Peyer's patch (tissue), 4 donors: ENCODE measurements at places on chromosomes 11 and 22. TPM values are rescaled to one million over a fixed set of nuclear protein-coding genes. Genes with fewer than 3 reads are reported as not detected.

FOLR3 gene
- total RNA-seq = not detected

- no peak overlapping the region for H3K27ac ChIP-seq
- no peak overlapping the region for H3K4me3 ChIP-seq
- H3K4me1 ChIP-seq = no peaks in the 10 kb centered on the region
- no peaks in the 10 kb centered on the region for H3K36me3 ChIP-seq
Observed at GRCh38 chr11:129968591-129969419, 33.8 kb downstream of the PRDM10 start.

DNA sequence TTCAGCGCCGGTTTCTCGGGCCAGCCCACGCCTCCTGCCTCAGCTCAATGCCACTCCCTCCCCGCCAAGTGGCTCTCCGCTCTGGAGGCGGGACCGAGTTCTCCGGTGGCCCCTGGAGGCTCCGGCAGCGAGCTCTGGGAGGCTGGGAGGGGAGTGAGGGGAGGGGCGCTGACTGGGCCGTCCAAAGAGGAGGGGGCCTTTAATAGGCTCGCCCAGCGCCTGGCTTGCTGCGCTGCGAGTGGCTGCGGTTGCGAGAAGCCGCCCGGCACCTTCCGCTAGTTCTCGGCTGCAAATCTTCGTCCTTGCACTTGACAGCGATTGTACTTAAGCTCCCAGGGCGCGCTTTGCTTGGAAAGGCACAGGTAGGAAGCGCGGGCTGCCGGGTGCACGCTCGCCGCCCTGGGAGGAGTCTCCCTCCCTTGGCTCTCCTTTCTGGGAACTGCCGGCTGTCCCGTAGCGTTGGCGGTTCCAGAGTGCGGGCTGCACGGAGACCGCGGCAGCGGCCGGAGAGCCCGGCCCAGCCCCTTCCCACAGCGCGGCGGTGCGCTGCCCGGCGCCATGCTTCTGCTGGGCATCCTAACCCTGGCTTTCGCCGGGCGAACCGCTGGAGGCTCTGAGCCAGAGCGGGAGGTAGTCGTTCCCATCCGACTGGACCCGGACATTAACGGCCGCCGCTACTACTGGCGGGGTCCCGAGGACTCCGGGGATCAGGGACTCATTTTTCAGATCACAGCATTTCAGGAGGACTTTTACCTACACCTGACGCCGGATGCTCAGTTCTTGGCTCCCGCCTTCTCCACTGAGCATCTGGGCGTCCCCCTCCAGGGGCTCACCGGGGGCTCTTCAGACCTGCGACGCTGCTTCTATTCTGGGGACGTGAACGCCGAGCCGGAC lies at the start of gene ADAMTS15:
Gene ADAMTS15, plus strand, starts transcription at position 230 of the 894 bp plus-strand sequence. Its CDS starts 329 bp downstream, at position 559.
- H3K4me1 ChIP-seq = peaks cover 7% of the 10 kb centered on the region
- H3K4me3 ChIP-seq = peak within 1 kb of the TSS; percentile 58
- peak within 1 kb of the TSS; percentile 66 for H3K27ac ChIP-seq
- no peaks in the 10 kb centered on the region for H3K27me3 ChIP-seq
- DNase-seq = peak; percentile 80

DNA sequence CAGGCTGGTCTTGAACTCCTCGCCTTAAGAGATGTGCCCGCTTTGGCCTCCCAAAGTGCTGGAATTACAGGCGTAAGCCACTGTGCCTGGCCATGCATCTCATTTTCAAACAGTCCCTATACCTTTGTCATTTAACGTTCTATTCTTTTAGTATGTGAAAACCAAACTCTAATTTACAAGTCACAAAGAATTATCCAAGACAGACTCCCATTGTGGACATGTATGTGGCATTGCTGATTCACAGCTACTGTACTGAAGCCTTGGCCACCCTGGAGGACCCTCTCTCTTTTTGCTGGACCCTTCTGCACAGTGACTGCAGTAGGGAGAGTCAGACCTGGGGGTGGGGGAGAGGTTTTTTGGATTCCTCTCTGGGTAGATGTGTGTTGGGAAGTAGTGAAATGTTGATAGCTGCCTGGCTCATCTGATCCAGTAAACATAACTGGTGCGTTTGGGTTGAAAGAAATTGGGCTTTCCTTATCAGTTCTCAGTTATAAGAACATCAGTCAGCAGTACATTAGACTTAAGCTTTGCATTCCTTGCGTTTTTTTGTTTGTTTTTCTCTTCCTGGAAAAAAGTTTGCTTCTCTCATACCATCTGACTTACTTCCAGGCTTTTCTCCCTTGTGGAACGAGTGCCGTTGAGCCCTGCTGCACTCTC lies 65.9 kb downstream of the MED15 start:
- H3K27me3 ChIP-seq = no peaks in the 10 kb centered on the region
- H3K4me3 ChIP-seq = no peak overlapping the region
- H3K4me1 ChIP-seq = no peaks in the 10 kb centered on the region
- peaks cover 96% of the 10 kb centered on the region for H3K36me3 ChIP-seq

DNA sequence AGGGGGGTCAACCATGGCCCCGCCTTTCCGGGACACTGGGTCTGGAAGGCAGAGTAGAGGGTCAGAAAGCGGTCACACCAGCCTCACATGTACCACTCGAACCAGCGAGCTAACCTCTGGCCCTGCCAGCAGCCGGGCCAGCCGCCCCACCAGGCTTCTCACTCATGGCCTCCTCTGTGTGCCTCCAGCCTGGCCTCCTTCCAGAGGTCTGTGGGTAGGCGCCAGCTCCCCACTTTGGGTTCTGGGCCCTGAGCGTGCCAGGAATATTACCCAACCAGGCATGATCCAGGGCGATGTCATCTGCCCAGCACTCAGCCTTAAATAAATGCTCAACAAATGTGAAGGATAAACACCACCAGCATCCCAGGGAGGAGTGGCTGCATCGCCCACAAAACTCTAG lies 5.8 kb downstream of the SCUBE1 start:
- H3K27ac ChIP-seq = no peak overlapping the region
- peaks cover 4% of the 10 kb centered on the region for H3K4me1 ChIP-seq
- DNase-seq = no peak

DNA sequence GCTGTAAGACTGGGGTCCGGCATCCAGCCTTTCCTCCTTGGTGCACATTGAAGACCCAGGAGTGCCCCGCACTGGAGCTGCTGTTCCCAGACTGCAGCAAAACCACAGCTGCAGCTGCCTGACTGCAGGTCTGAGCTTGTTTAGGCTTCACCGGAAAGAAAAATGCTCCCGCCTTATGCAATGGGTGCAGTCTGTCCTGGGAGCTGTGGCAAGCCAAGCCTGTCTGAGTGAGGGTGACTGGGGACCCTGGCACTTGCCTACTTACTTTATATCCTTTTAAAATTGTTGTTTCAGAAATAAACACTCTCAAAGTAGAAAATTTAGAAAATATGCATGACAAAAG lies 23.3 kb upstream of the CD44 start:
- no peaks in the 10 kb centered on the region for H3K27me3 ChIP-seq
- H3K27ac ChIP-seq = peak overlapping the region; percentile 27
- DNase-seq = no peak
- H3K4me1 ChIP-seq = no peaks in the 10 kb centered on the region
- no peak overlapping the region for H3K4me3 ChIP-seq
- no peaks in the 10 kb centered on the region for H3K36me3 ChIP-seq

SLC15A3 gene
- 3.7 TPM for total RNA-seq

GRCh38 chr11:74620531-74620930 lies 28.1 kb downstream of the POLD3 start:
- no peak overlapping the region for H3K4me3 ChIP-seq
- no peak overlapping the region for H3K27ac ChIP-seq
- H3K36me3 ChIP-seq = peaks cover 45% of the 10 kb centered on the region
- no peaks in the 10 kb centered on the region for H3K4me1 ChIP-seq
- no peak for DNase-seq

- no peaks in the 10 kb centered on the region for H3K4me1 ChIP-seq
- DNase-seq = no peak
- no peaks in the 10 kb centered on the region for H3K36me3 ChIP-seq
- no peak overlapping the region for H3K4me3 ChIP-seq
- no peak overlapping the region for H3K27ac ChIP-seq
Observed at GRCh38 chr11:31424652-31425051, 55.0 kb downstream of the DNAJC24 start.

GRCh38 chr11:18111005-18111404 lies 5.1 kb upstream of the SAAL1 start:
- H3K36me3 ChIP-seq = no peaks in the 10 kb centered on the region
- no peaks in the 10 kb centered on the region for H3K27me3 ChIP-seq
- no peaks in the 10 kb centered on the region for H3K4me1 ChIP-seq
- no peak overlapping the region for H3K4me3 ChIP-seq
- DNase-seq = no peak

- H3K27me3 ChIP-seq = no peaks in the 10 kb centered on the region
- H3K36me3 ChIP-seq = peaks cover 35% of the 10 kb centered on the region
- no peaks in the 10 kb centered on the region for H3K4me1 ChIP-seq
- no peak overlapping the region for H3K27ac ChIP-seq
Observed at GRCh38 chr11:74849525-74850391, 99.1 kb downstream of the XRRA1 start.

DNA sequence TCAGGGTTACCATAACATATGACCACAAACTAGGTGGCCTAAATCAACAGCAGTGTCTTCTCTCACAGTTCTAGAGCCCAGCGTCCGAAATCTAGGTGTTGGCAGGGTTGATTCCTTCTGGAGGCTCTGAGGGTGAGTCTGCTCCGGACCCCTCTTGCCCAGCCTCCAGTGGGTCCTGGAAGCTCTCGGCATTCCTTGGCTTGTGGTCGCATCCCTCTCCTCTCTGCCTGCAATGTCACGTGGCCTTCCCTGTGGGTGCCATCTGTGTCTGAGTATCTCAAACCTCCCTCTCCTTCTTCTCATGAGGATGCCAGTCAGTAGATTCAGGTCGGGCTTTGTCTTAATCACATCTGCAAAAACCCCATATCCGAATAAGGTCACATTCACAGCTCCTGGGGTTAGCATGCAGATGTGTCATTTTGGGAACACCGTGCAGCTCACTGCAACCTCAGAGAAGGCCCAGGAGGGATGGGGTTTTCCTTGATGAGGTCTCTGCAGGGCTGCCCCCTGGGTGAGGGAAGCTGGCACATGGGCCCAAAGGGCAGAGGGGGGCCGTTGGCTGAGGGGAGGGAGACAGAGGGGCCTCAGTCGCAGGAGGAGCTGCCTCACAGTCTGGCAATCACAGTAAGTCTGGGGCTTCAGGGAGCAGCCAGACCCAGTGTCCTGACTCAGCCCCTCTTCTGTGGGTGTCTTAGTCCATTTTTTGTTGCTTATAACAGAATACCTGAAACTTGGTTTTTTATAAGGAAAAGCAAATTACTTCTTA lies 41.2 kb downstream of the PARVG start:
- no peak overlapping the region for H3K4me3 ChIP-seq
- H3K27me3 ChIP-seq = no peaks in the 10 kb centered on the region
- DNase-seq = no peak
- no peak overlapping the region for H3K27ac ChIP-seq

DNA sequence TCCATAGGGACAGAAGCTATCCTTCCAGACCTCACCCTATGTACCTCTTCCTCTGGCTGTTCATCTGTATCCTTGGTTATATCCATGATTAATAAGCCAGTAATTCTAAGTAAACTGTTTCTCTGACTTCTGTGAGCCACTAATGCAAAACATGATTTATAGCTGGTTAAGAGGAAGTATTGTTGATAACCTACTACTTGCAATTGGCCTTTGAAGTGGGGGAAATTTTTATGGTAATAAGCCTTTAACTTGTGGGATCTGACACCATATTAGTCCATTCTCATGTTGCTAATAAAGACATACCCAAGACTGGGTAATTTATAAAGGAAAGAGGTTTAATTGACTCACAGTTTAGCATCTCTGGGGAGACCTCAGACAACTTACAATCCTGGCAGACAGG lies 21.9 kb downstream of the CASP12 start:
- H3K36me3 ChIP-seq = no peaks in the 10 kb centered on the region
- no peak overlapping the region for H3K27ac ChIP-seq
- no peak overlapping the region for H3K4me3 ChIP-seq
- no peaks in the 10 kb centered on the region for H3K4me1 ChIP-seq

TCN2 gene
- total RNA-seq = 152 TPM

ROBO4 gene
- total RNA-seq = 3.7 TPM

HMOX1 gene
- 47.6 TPM for total RNA-seq

DNA sequence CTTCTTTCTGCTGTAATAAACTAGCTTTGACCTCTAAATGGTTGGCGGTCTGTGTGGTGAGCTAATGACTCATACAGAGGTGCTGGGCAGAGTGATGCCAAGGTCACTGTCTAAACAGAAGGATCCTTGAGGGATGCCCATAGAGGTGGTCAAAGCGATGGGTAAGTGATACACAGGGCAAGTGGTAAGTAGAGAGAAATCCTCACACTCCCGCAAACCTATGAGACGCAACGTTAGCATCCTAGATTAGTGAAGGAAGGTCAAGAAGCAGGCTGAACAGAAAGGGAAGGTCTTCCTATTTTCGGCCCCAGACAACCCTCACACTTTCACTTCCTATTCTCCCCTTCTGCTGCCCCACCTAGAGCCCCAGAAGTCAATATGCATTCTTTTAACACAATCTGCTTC lies 65.6 kb upstream of the SESN3 start:
- H3K4me3 ChIP-seq = no peak overlapping the region
- H3K4me1 ChIP-seq = no peaks in the 10 kb centered on the region
- no peaks in the 10 kb centered on the region for H3K27me3 ChIP-seq
- no peaks in the 10 kb centered on the region for H3K36me3 ChIP-seq

DNA sequence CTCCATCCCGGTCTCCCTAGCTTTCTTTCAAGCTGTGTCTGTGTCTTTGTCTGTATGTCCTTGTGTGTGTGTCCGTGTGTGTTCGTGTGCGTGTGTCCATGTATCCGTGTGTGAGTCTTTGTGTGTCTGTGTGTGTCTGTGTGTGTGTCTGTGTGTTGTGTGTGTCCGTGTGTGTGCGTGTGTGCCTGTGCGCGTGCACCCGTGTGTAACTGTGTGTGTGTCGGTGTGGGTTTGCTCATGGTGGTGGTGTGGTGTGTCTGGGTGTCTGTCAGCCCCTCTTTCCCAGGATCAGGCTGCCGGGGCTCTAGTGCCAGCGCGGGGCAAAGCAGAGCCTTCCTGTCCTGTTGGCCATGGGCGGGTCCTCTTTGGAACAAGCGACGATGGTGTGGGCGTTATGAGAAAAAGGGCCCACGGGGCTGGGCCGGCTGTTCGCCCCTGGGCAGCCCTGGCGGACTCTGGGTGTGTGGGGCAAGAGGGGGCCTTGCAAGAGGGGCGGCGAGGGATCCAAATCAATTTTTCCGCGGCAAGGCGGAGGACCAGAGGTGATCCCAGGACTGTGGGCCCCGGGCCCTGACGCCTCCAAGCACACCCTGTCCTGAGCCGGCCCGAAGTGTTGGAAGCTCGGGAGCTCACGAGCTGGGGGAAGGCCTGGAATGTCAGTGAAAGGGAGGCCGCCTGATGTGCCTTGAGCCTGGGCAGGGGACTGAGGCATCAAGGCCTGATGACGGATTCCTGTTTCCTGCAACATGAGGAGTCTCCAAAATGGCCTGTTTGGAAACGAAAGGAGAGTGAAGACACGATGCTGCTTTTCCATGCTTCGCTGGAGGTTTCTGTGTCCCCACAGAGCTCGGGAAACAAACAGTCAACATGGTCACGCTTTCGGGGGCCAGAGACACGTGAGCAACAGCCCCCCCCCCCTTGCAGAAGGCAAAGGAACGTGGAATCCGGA lies 3929.2 kb upstream of the OR11H1 start:
- H3K27me3 ChIP-seq = no peaks in the 10 kb centered on the region
- peak; percentile 43 for DNase-seq
- no peak overlapping the region for H3K4me3 ChIP-seq
- H3K4me1 ChIP-seq = no peaks in the 10 kb centered on the region

- H3K4me1 ChIP-seq = no peaks in the 10 kb centered on the region
- H3K27ac ChIP-seq = no peak overlapping the region
- H3K4me3 ChIP-seq = no peak overlapping the region
- H3K36me3 ChIP-seq = no peaks in the 10 kb centered on the region
- H3K27me3 ChIP-seq = no peaks in the 10 kb centered on the region
- DNase-seq = no peak
Observed at GRCh38 chr11:78927511-78927910, 352.8 kb upstream of the NARS2 start.

CNGA4 gene
- not detected for total RNA-seq

GRCh38 chr11:554428-555226 lies 5.9 kb downstream of the LMNTD2 start:
- peaks cover 26% of the 10 kb centered on the region for H3K4me1 ChIP-seq
- DNase-seq = peak; percentile 89
- H3K27me3 ChIP-seq = peaks cover 9% of the 10 kb centered on the region
- peak overlapping the region; percentile 31 for H3K4me3 ChIP-seq
